ENCODE measurements at places on chromosomes 2 and 18. TPM values are rescaled to one million over a fixed set of nuclear protein-coding genes. Genes with fewer than 3 reads are reported as not detected.

- no peak for DNase-seq
- H3K27ac ChIP-seq = no peak overlapping the region
- H3K4me3 ChIP-seq = no peak overlapping the region
- H3K27me3 ChIP-seq = peaks cover 64% of the 10 kb centered on the region
These were observed 12.4 kb downstream of the IL1F10 start for GRCh38 chr2:113080134-113080533.

- H3K4me1 ChIP-seq = peaks cover 20% of the 10 kb centered on the region
- no peaks in the 10 kb centered on the region for H3K27me3 ChIP-seq
- H3K4me3 ChIP-seq = no peak overlapping the region
- peak overlapping the region; percentile 56 for H3K27ac ChIP-seq
These were observed 54.7 kb downstream of the MTA3 start for GRCh38 chr2:42622943-42623676.

DNA sequence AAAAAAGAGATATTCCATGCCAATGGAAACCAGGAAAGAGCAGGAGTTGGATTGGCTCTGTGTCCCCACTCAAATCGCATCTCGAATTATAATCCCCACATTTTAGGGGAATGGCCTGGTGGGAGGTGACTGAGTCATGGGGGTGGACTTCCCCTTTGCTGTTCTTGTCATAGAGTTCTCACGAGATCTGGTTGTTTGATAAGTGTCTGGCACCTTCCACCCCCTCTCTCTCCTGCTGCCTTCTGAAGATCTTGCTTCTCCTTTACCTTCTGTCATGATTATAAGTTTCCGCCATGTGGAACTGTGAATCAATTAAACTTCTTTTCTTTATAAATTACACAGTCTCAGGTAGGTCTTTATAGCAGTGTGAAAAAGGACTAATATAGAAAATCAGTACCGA is 355.6 kb downstream of the NBAS start:
- H3K27ac ChIP-seq = no peak overlapping the region
- H3K4me1 ChIP-seq = peaks cover 6% of the 10 kb centered on the region
- H3K27me3 ChIP-seq = no peaks in the 10 kb centered on the region
- no peak overlapping the region for H3K4me3 ChIP-seq
- H3K36me3 ChIP-seq = peaks cover 25% of the 10 kb centered on the region
- DNase-seq = no peak

DNA sequence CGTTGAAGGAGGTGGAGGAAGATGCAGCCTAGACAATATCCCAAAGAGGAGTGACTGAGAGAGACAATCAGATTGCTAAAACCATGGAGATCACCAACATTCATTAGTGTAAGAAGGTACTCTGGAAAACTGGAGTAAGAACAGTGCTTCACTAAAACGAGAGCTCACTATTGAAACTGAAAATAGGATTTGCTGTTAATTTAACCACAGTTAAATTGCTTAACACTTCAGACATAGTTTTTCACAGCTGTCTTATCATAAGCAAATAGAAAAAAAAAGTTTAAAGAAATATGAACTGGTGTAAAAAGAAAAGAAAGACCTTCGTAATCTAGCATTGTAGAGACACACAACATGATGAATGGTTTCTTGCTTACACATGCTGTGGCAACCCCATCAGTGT is 1049.8 kb upstream of the CHAC2 start:
- H3K36me3 ChIP-seq = no peaks in the 10 kb centered on the region
- no peaks in the 10 kb centered on the region for H3K4me1 ChIP-seq
- H3K4me3 ChIP-seq = no peak overlapping the region
- no peak for DNase-seq

SCN2A gene
- total RNA-seq = 0.73 TPM

LRRTM1 gene
- total RNA-seq = not detected

NUP35 gene
- 10.6 TPM for total RNA-seq

SKOR2 gene
- total RNA-seq = not detected

ATOH8 gene
- 7.1 TPM for total RNA-seq

MLPH gene
- total RNA-seq = 22.5 TPM

All from osteocyte (in vitro differentiated cells).